ENCODE measurements at places on chromosomes 13 and 19.

GRCh38 chr13:102510072-102510471 lies 86.7 kb upstream of the TPP2 start:
- DNase-seq, result no peak

GRCh38 chr13:111488486-111489132 lies 168.2 kb downstream of the TEX29 start:
- DNase-seq, result no peak

DNA sequence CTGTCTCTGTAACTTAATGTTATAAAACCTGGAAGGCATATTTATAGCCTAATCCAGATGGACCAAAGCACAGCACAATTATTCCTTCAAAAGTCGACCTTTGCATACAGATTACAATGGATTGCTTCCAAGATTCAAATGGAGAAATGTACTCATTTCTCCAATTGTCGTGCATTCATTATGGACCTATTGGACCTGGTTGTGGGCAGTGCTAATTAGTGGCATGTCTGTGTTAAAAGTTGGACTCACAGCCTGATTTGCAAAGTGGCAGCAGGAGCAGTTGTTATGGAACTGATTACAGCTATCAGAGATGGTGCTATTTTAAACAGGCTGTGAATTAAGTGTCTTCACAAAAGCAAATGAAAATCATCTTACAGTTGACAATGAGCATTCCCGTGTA lies 1529.3 kb upstream of the SLC10A2 start:
- DNase-seq, result no peak

DNA sequence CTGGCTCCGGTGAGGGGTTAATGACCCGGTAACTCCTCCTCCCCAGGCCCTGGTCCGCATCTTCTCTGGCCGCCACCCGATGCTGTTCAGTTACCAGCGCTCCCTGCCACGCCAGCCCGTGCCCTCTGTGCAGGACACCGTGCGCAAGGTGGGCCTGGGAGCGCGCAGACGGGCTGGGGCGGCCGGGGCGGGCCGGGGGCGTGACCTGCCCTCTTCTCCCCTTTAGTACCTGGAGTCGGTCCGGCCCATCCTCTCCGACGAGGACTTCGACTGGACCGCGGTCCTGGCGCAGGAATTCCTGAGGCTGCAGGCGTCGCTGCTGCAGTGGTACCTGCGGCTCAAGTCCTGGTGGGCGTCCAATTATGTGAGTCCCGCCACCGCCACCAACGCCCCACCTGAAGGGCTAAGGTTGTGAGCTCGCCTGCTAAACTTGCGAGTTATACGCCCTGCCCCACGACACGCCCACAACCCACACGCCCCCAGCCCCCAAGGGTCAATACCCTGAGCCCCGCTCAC lies 10.4 kb downstream of the CPT1C start:
- DNase-seq, result no peak

GRCh38 chr19:47660435-47660832 lies 51.5 kb downstream of the BICRA start:
- DNase-seq, result no peak

DNA sequence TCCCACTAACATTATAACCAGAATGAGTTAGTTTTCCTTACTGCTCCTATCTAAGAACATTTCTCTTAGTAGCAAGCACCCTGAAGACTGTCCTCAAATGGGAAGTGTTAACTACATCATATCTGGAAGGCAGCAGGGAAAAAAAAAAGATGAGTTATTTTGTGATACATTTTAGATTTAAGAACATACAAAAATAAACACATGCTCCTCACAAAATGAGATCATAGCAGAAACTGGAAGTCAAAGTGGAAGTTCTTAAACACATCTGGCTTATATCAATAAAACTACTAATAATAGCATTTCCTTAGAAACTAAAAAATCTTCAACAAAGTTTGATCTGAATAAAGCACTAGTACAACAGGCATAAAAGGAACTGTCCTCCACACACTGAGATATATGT lies 70.4 kb downstream of the SLITRK6 start:
- no peak for DNase-seq

DNA sequence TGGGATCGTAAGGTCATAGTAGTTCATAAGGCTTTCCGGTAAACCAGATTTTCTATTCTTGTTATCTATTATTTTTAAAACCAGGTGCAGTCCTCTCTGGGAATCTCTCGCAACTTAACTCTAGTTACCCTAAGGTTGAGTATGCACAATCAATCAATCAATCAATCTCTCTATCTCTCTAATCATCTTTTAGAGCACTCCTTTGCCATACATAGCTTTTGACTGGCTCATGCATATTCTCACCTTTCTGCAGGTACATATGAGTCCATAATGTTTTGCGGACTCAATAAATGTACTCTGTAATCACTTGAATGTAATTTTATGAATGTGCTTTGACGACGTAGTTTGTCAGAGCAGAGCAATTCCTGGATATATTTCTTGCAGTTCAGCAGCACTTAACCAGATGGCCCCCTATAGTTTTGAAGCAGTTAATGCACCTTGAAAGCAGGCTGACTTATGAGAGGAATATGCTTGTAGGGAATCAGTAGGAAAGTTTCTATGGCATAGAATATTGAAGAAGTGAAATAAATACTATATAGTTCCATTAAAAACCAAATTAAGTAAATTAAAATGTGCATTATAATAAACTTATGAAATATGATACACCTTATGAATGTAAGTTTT lies 524.7 kb downstream of the GPC5 start:
- DNase-seq, result no peak

DNA sequence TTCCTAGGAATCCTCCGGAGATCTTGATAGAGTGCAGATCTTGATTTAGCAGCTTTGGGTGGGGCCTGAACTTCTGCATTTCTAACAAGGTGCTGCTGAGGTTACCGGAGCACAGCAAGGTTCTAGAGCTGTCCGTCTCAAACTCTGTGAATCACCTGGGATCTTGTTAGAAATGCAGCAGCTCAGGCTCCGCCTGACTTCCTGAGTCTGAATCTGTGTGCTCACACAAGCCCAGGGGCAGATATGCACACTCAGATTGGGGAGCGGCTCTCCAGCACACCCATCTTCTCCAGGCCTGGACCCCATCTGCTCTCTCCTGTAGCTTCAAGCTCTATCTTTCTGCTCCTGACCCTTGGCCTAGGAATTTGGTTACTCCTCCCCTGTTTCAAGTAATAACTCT lies 3.5 kb upstream of the TEX26 start:
- no peak for DNase-seq

DNA sequence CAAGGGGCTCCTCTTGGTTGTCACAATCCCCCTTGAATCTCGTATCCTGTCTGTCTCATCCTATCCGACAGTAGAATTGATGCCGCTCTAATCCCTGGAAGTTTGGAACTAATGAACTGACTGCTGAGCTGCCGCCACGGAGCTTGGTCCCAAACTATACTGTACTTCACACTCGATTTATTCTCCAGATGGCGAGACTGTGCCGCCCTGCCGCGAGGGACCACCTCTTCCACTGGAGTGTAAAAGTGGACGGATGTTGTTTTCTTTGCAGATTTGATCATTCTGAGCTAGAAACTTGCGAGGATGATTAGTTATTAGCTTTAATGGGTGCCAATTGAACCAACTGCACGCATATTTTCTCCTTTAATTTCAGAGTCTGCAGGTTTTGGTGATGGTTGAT lies 117.2 kb downstream of the ZIC5 start:
- DNase-seq, result peak; percentile 72
